ENCODE measurements at places on chromosomes 5 and 9. TPM values are rescaled to one million over a fixed set of nuclear protein-coding genes. Genes with fewer than 3 reads are reported as not detected.

SH2D3C gene
- total RNA-seq: not detected

GRCh38 chr5:178547052-178547666, 43.0 kb downstream of the COL23A1 start:
- no peak for DNase-seq

- DNase-seq: no peak
Observed at GRCh38 chr5:91357012-91357634, 26.0 kb downstream of the ARRDC3 start.

GRCh38 chr5:150000990-150001659, 586 bp downstream of the HMGXB3 start:
- DNase-seq: peak; percentile 49

DNA sequence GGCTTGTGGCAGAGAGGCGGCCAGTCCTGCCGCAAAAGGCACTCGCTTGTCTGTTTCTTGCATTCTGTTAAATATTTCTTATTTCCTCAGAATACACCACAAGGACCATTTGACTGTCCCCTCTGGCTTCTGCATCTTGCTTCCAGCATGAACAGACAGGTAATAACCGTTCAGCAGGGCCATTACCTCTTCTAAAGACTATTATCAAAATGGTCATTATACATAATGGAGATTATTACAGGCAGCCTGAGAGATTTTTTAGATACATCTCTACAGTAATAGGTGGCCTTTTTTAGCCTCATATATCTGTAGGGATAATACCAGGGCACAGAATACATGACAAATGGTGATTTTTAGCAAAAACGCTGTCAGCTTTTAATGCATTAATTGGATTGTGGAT, 382.0 kb downstream of the PSAT1 start:
- no peak for DNase-seq

- no peak for DNase-seq
Observed at GRCh38 chr5:157458835-157459234, 1.2 kb upstream of the NIPAL4 start.

All from Daoy (cell line).